Dermis blood vessel endothelial cell (primary cell): ENCODE measurements at places on chromosomes 4 and X.
A peak's percentile ranks its signal among the peaks of the same experiment; 100 is the strongest.

DNA sequence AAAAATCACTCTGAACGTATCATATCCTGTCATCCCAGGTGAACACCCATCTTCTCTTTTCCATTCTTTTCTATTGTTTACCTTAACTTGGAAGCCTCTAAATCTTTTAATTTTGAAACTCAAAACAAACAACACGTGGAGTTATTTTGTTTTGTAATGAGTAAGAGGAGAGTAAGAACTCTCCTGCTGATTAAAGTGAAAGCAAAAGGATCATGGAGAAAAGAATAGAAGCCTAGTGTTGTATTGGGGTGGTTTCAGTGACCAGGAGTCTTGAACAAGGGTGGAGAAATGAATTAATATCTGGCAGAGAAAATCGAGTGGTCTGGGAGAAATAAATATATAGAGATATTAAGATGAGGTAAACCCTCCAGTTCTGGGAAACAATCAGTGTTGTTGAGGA is 237.4 kb upstream of the UGT8 start:
- no peak for DNase-seq

- DNase-seq, result no peak
Measured at GRCh38 chrX:148947399-148947975, 447.1 kb downstream of the AFF2 start.

DNA sequence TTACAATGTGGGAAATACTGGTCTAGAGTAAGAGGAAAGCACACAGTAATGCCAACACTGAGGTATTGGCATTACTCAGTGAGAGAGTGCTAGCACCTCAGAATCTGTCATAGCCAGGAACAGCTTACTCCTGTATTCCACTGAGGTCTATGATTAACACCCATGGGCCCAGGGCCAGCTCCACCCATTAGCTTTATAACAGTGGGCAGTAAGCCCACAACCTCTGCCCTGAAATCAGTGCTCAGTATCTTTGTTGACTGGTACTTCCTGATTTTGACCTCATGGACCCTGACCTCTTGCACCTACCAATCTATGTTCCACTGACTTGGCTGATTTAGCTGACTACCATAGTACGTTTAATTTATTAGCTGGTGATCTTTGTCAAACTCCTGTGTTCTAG is 56.1 kb downstream of the LANCL3 start:
- DNase-seq, result no peak

- DNase-seq, result peak; percentile 33
Measured at GRCh38 chr4:54226404-54227255, 2.5 kb upstream of the PDGFRA start.

DNA sequence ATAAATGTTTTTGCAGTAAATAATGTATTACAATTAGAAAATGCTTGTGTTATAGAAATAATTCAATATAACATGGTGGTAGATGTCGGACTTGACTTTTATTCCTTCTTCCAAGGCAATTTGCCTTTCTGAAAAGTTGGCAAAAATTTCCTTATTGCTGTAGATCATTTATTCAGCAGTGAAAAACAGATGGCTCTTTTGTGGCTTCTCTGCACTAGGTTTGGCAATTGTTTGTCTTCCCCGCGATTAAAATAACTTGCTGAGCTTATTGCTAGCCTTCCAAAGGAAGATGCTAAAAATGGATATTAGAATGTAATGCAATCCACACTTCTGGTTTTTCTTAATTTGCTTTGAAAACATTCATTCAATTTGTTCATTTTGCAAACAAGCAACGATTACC is 1977.9 kb upstream of the ADGRL3 start:
- DNase-seq, result no peak

- DNase-seq, result peak; percentile 36
Measured at GRCh38 chrX:153487590-153488071, 7.1 kb upstream of the BGN start.

- no peak for DNase-seq
Measured at GRCh38 chrX:107599450-107599861, 28.9 kb upstream of the PRPS1 start.

- DNase-seq, result peak; percentile 62
Measured at GRCh38 chr4:37389967-37390580, 145.5 kb downstream of the NWD2 start.

GRCh38 chrX:103651151-103651773 is 22.5 kb downstream of the TCEAL1 start:
- DNase-seq, result no peak

GRCh38 chr4:40170588-40170987 is 26.2 kb upstream of the RHOH start:
- DNase-seq, result no peak

- DNase-seq, result no peak
Measured at GRCh38 chr4:73505567-73505966, 24.0 kb downstream of the AFM start.

DNA sequence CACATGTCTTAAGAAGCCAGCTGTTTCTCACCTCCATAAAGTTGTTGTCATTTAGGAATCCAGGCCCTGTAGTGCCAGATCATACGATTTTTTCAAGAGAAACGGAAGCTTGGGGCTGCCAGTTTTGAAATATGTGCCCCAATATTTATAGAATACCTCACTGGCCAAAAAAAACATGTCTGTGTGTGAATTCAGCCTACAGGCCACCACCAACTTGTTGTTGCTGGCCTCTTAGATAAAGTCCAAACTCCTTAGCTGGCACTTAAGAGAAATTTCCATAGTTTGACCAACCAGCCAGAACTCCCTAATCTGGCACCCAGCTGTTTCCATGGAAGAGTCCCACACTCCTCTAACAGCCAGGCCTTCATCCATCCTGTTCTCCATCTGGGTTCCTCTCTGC is 74.1 kb downstream of the WDR19 start:
- peak; percentile 68 for DNase-seq

DNA sequence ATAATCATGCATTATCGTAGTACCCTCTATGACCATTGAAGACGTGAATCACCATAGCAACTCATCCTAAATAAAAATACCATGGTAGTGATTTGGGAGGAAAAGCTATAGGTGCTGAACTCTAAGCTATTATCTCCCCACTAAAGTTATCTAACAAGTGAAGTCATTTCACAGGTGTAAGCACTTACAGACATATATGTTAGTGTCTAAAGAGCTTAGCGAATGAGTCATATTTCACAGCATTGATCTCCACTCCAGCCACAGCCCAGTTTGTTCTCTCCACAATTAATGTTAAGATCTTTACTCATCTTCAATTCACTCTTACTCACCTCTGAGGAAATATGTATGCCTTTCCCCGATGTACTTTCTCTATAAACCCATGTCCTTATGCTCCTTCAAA is 57.0 kb downstream of the DCAF8L1 start:
- DNase-seq, result no peak

- DNase-seq, result no peak
Measured at GRCh38 chrX:131621650-131622049, 77.8 kb downstream of the OR13H1 start.

GRCh38 chr4:111924696-111925095 is 220.6 kb upstream of the FAM241A start:
- no peak for DNase-seq

DNA sequence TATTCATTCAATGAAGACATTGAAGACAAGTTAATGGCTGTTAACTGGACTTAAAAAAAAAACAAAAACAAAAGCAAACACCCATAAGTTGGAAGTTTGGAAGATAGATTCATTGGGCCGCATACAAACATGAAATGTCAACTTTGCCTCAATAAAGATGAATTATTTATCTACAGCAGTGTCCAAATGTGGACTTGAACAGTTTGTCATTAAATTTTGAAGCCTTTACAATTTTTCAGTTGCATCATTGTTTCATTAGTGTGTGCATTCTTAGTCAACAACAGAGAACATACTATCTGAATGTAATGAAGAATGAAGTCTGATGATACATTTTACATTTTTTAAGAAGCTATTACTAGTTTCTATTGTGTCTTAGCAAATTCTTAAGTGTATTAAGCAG is 152.1 kb downstream of the SLIT2 start:
- DNase-seq, result no peak

- no peak for DNase-seq
Measured at GRCh38 chrX:130444641-130445336, 43.0 kb downstream of the RBMX2 start.

DNA sequence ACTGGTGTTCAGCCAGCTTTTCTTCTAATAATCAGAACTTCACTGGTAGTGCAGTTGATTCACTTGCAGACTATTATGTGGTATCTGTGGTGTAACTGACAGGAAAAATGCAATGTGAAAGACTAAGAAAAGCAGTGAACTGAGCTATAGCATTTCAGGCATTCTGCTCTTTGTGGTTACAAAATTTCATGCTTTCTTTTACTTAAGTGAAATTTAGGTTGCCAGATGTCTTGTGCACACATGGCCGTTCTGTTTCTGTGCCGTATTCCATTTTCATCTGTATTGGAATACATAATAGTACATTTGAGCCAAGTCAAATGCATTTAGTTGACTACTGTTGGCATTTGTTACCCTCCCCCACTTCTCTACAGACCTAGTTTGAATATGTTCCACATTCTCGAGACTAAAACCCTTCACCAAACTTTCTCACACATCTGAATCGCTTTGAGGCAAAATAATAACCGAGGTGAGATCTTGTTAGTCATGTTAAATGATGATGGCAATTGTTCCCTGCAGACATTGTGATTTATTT is 8.2 kb downstream of the RTL3 start:
- DNase-seq, result no peak

DNA sequence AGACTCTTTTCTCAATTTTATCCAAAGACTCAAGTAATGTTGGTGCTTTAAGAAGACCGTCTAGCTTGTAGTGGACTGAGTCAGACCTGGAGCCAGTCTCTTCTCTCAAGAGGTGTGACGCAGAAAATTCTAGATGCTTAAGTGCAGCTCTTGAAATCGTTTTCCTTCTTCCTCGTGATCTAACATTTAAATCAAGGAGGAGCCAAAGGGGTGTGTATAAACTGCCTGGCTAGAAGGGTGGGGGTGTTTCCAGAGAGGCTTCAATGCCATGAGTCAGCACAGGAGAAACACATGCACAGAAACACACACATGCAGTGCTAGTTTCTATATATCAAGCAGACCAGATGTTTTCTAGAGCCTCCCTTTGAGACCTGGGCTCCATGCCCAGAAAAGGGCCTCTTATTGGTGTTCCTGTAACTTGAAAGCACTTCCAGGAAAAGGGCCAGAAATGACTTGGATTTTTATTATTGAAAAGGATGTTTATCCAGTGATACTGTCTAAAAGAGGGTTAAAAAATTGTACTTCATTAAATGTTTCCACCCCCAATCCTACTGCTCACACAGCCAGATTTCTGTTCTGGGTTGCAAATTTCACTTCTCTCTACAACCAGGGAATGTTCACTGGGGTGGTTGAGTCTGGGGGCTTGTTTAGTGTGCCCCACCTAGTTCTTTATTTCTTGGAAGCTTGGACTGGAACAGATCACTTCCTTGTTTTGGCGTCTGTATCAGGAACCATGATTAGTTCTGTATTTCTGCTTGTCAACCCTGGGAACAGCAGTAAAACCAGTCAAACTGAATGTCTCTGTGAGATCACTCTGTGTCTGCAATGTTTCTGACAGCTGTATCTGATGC is at the start of gene CLIC2:
TSS of gene CLIC2 (minus strand) at position 129 of the 851 bp plus-strand sequence. CDS start 187 bp downstream, outside the sequence.
- DNase-seq, result peak; percentile 30

GRCh38 chr4:48905363-48906015 is 1.1 kb downstream of the OCIAD2 start:
- peak; percentile 45 for DNase-seq

DNA sequence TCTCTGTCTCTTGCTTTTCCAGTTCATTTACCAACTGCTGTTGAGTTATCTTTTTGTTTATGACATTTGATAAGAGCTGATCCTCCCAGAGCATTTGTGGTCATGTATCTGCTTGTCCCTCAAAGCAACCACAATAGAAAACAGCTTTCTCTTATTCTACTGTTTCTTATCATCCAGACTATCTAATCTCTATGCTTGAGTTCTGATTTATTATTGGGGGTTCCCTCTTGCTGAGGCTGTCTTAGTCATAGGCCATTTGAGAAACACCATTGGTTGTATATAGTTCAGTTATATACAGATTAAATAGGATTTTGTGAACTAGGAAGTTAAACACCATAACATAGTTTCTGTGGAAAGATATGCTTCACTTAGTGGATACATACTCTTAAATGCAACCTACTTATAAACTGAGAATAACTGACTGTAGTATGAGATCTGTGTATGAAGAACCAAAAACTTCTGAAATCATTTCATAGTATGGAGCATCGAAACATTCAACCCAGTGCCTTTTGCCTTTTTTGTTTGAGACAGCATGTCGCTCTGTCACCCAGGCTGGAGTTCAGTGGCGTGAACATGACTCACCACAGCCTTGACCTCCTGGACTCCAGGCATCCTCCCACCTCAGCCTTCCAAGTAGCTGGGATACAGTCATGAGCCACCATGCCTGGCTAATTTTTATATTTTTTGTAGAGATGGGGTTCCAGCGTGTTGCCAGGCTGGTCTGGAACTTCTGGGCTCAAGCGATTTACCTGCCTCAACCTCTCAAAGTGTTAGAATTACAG is 75.8 kb downstream of the STIM2 start:
- no peak for DNase-seq

DNA sequence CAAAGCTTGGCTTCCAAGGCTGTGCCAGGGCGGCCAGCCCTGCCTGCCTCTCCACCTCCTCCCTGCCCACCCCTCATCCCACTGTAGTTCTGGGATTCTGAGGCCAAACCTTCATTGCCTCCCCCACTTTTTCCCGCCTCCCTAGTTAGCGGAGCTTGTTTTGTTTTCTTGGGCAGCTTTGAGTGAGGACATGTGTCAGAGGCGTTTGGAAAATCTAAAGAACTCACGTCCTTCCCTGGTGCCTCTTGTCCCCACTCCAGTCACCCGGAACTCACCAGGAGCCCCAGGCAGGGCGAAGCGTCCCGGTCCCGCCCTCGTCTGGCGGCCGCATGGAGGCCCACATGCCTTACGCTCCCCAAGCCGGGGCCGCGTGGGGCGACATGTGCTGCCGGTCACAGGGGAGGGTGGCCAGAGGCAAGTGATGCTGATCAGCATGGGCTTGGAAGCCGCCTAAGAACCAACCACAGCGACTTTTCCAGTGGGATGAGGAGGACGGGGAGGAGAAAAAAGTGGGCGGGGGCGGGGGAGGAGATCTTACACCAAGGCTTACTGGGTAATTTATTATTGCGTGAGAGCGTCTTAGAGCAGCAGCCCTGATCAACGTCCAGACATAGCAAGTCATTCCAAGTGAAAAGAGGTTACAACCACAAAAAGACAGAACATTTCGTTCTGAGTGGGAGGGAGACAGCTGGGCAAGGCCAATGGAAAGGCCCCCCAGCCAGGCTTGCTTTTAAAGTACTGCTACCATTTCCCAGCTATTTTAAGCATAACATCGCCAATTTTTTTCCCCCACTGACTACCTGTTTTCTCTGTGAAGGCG is 48.5 kb downstream of the PRPS1 start:
- peak; percentile 81 for DNase-seq
